ENCODE measurements at places on chromosomes 5 and 9.

GRCh38 chr9:91914937-91915336 is 35.1 kb downstream of the ROR2 start:
- DNase-seq: no peak

- DNase-seq: no peak
These were observed 676.1 kb upstream of the C9orf72 start for GRCh38 chr9:28249424-28249823.

DNA sequence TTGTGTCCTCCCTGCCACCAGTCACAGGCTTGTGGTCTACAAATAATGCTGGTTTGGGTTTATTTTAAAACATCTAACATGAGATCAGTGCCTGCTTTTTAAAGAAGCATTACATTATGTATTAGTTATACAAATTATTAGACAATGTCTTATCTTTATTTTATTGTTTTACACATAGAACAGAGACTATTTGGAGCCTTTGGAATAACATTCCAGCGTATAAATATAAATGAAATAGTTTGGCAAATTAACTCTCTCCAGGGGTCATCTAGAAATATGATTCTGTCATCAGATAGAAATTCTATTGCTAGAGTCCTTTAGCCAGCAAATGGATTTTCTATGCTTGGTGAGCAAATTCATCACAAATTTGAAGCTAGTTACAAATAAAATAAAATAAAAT is 22.4 kb downstream of the MAP1B start:
- no peak for DNase-seq

GRCh38 chr5:92748072-92748676 is 832.8 kb downstream of the NR2F1-AS1 start:
- DNase-seq: no peak

- DNase-seq: no peak
These were observed 106.2 kb upstream of the SLC24A2 start for GRCh38 chr9:19895006-19895405.

- no peak for DNase-seq
These were observed 2.4 kb downstream of the XPA start for GRCh38 chr9:97694769-97695168.

DNA sequence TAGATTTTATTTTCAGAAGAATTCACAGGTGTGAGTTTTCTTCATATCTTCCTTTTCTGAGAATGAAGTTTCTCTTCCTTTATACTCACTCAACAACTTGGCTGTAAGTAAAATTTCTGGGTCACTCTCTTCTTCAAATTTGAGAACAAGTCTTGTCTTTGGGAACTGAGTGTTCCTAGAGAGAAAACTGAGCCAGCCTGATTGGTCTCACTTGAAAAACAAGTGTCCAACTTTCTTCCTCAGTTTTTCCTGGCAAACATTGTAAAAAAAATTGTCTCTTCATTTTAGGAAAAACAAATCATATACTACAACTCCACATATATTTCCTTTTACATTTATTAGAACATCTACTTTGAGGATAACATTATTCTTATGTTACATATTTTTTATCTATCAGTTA is 156.1 kb upstream of the GHR start:
- DNase-seq: no peak

DNA sequence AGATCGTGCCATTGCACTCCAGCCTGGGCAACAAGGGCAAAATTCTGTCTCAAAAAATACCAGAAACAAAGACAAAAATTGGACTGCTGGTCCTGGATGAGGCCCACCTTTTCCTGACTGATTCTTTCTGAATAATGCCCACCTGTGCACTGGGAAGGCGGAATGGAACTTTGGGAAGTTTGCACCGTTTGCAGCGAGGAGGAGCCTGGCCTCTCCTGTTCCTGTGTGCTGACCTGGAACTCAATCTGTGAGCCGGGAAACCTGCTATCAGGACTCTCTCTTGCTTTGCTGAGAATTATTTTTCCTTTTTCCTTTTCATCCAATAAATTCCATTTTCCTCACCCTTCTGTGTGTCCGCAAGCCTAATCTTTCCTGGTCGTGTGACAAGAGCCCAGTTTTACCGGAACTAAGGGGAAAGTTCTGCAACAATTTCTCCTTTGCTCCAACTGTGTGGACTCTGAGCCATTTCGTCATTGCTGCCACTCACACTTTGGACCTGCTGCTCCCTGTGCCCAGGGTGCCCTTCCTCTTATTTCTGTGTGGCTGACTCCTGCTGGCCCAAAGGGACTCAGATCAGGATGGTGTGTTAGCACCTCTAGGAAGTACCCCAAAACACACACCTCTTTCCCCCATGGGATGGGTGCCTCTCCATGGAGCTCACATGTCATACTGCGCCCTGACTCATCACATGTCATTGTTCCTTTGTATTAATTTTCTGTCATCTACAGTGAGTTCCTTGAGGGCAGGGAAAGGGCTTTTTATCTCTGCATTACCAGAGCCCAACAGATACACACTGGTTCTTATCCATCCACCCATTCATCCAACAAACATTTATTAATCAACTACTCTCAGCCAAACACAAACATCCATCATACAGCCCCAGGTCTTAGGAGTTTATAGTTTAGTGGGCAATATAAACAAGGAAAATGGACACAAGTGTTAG is 4.7 kb upstream of the GLRX start:
- no peak for DNase-seq

DNA sequence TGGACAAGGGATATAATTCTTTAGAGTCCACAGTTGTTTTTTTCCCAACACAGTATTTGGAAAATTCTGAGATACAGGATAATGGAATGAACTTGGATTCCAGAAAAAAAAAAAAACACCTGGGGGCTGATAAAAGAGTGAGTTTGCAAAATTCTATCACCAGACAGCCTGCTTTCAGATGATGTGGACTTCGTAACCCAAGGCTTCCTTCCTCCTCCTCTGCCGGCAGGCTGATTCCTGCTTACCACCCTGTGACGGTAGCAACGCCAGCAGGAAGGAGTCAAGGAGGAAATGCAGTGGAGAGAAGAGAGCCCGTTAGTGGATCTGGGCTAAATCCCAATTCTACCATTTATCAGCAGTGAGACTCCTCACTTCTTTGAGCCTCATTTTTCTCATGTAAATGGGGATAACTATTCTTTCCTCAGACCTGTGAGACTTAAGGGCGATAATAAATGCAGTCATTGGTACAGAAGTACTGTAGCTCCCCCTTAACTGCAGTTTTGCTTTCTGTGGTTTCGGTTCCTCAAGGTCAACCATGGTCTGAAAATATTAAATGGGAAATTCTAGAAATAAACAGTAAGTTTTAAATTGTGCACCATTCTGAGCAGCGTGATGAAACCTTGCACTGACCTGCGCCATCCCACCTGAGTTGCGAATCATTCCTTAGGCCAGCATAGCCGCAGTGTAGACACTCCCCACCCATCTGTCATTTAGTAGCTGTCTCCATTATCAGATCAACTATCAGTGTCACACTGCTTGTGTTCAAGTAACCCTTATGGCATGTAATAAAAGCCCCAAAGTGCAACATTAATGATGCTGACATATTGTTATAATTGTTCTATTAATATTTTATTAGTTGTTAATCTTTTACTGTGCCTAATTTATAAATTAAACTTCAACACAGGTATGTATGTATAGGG is 71.4 kb downstream of the DCP2 start:
- no peak for DNase-seq

GRCh38 chr5:172945151-172945550 is 14.1 kb upstream of the RPL26L1 start:
- no peak for DNase-seq

GRCh38 chr9:116951588-116952435 is 264.7 kb downstream of the TRIM32 start:
- DNase-seq: no peak

DNA sequence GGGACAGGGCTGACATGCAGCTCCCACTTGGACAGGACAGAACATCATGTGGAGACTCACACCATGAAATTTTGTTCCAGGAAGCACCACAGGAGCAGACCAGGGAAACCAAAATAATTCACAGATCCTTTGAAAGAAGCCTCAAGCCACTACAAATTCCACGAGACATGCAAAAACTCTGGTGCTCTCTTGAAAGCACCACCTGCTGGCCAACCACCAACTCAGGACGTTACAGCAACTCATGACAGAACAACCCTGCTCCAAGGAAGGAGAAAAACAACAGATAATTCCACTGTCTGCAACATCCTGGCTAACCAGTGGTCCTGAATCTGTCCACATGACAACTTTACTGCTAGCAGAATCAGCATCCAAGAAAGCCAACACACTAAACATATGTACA is 516.0 kb downstream of the SPATA31D1 start:
- no peak for DNase-seq

DNA sequence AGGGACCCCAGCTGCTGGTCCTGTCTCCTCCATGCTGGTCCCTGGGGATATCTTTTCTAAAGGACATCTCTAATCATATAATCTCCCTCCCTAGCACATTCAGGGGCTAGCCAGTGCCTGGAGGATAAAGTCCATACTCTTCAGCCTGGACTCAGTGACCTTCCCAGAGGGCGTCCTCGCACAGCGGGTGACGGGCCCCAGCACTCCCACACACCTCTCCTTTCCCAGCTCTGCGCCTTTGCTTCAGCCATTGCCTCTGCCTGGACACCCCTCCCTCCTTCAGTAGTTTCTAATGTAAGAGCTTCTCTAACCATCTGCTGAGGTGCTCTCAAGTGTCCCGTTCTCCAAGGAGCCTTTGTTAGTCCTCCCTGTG is 15.2 kb upstream of the TNIP1 start:
- DNase-seq: no peak

GRCh38 chr5:109318455-109319108 is 91.2 kb downstream of the PJA2 start:
- DNase-seq: no peak

DNA sequence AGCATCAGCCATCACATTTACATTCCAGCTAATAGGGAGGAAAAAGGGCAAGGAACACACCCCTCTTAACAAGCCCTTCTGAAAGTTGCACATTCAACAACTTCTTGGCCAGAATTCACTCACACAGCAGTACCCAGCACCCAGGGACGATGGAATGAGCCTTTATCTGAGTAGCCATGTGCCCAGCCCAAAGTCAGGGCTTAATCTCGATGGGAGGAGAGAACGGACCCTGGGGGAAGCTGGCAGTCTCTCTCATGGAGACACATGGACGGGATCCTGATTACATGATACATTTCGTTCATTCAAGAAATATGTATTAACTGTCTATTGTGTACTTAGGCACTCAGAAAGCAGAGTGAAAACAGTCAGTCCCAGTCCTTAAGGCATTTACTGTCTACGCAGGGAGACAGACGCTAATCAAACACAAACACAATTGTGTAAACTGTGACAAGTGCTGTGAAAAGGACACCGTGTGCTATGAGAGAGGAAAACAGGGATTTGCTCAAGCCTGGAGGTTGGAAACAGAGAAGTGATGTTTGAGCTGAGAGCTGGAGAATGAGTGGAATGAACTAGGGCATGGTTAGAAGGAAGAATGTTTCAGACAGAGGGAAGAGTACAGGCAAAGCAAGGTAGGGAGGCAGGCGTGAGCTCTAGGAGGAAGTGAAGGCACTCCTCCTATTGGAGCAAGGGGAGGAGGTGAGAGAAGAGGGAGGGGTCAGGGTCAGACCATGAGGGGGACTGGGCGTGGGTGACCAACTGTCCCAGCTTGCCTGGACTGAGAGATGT is 7.4 kb downstream of the OTULINL start:
- DNase-seq: no peak

GRCh38 chr5:146249801-146250200 is 46.4 kb downstream of the RBM27 start:
- DNase-seq: no peak

DNA sequence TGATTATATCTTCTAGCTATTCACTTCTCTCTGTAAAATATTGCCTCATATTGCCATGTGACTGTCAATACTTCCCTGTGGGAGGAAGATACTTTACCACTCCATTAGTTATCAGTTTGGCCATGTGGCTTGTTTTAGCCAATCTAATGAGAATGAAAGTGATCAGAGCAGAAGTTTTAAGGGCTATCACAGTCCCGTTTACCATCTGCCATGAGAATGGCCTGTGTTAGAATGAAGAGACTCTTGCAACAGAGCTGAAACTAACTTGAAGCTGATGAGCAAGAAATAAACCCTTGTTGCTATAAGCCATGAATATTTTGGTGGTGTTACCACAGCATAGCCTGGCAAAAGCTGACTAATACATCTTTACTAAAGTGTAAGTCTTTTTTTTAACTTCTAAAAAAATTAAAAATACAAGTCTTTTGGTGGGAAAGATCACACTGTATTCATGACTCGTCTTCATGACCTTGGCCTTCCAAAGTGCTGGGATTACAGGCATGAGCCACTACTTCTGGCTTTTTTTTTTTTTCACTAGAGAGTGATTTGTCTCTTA is 68.0 kb upstream of the CTNNA1 start:
- no peak for DNase-seq

DNA sequence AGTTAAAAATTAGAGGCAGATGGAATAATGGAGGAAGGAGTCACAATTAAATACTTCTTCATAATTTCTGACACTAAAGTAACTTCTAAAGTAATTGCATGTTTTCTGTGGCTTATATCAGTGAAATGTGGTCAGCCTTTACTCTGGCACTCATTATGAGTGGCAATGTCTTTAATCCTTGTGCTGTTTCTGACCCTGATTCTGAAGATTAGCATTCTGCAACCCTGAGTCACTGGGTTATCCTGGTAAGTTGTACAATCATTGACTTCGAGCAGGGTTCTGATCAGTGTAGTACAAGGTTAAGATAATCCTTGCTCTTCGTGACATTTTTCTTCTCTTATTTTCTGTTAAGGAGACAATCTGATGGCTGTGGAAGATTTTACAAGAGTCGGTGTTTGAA is 379.4 kb upstream of the RORB start:
- no peak for DNase-seq

DNA sequence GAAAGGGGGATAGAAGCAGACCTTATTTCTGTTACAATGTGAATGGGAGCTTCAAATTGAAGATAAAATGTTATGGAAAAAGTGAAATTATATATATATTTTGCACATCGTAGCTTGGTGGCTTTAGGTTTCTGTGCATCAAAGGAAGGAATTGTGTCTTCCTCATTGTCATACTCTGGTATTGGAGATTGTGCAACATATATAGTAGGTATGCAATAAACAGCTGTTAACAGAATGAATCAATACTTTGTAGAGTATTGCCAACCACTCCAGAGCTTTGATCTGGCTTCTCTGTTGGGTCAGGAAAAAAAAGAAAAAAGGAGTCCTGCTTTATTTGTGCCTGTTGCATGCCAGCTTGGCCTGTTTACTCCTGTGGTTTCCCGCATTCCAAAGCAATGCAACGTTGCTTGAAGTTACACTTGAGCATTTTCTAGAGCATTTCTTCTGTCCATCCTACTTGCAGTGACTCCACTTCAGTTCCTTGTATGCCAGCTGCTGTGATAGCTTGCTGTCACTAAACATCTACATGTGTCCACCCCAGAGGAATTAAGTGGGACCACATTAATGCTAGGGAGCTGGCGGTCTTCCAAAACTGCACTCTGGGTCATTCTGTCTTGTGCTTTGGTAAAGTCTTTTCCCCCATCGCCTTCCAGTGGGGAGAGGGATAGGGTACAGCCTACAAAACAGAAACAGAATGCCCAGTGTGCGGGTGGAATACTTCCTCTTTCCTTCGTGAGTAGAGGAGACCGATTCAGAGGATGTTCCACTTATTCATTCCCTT is 62.0 kb upstream of the MEF2C start:
- no peak for DNase-seq

GRCh38 chr9:107523539-107523938 is 34.0 kb upstream of the KLF4 start:
- DNase-seq: no peak

GRCh38 chr5:109408991-109409843 is 557 bp downstream of the PJA2 start:
- DNase-seq: peak; percentile 68
